Right renal pelvis (tissue), 4 donors: ENCODE measurements at places on chromosomes 7 and 10.

- no peak for DNase-seq
Observed at GRCh38 chr10:124476043-124476725, 14.6 kb downstream of the LHPP start.

DNA sequence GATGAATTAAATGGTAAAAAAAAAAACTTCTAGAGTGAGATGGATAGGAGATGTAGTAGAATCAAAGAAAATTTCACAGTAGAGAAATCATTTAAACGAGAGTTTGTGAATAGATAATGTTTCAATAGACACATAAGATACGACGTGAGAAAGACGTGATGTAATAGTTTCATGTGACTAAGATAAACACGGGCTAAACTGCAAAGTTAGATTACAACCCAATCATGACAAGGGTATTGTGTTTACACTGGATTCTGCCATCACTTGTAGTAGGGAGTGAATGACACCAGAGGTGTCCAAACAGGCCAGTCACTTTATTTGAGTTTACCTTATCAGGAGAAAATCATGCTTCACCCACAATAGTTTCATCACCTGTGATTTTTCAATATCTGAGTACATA is 21.6 kb downstream of the SEMA3D start:
- DNase-seq = no peak

DNA sequence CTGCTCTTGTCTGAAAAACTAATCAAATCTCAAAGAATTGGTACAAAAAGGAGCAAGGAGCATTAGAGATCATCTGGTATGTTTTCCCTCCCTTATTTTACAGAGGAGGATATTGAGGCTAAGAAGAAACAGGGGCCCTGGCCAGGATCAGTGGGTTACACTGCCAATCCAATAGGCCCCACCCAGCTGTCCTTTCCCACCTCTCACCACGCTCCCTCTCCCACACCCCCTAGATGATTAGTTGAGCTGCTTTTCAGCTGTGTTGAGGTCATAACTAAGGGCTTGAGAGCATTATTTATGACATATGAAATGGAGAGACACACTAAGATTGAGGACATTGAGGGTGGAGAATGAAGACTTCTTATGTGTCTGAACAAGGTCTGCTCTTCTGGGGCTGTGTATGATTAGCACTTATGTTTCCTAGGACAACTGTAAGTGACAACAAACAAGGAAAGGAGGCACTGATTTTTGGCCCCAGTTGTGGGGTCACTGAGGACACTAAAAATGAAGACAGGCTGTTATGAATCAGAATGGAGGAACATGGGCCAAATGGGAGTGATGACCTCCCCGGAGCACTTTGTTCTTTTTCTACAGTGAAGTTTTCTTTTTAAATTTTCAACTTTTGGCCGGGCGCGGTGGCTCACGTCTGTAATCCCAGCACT is 26.5 kb downstream of the VWA2 start:
- DNase-seq = no peak

- DNase-seq = no peak
Observed at GRCh38 chr7:14761510-14762296, 140.8 kb downstream of the DGKB start.

DNA sequence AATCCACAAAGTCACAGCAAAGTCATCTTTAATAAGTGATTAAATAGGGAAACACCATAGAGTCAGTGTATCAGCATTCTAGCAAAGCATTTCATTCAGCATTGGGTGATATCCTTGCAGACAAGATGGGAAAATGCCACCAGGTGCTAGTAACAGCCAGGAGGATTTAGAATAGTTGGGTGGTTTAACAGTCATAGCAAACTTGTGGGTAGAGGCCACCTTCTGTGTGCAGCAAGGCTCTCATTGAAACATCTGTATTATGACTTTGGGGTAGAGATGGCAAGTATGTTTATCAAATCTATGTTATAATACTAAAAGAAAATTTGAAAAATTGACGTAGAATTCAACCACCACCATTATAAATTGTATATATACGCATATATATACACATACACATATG is 26.4 kb upstream of the ADO start:
- DNase-seq = no peak

GRCh38 chr7:74657692-74658177 is at the start of gene GTF2I:
Gene GTF2I (plus strand): TSS chr7:74657718. CDS start chr7:74689129, 31,411 bp downstream.
- no peak for DNase-seq

GRCh38 chr10:20674926-20675325 is 222.2 kb downstream of the NEBL start:
- DNase-seq = no peak

DNA sequence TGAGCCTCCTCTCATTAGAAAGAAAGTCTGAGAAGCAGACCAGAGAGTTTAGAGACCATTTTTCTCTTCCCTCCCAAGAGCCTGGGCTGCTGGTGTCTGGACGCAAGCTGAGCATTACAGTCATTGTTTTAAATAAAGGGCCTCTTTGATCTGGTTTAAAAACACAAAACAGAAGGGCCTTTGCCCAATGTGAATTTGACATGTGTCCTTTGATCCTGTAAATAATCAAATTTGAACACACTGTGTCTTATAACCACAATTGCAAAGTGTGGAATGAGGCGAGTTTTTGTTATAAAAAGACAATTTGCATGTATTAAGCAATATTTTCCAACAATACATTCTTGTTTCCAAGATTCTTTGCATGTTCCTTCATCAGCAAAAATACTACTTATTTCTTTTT is 158.5 kb downstream of the C7orf25 start:
- no peak for DNase-seq

GRCh38 chr10:6064119-6064518 is 2.0 kb upstream of the IL2RA start:
- DNase-seq = no peak

- DNase-seq = peak; percentile 38
Observed at GRCh38 chr10:24951201-24952142, 934 bp downstream of the PRTFDC1 start.

GRCh38 chr7:111864291-111864976 is 302.1 kb upstream of the IMMP2L start:
- no peak for DNase-seq

GRCh38 chr10:61758433-61758832 is 95.7 kb downstream of the CABCOCO1 start:
- no peak for DNase-seq

DNA sequence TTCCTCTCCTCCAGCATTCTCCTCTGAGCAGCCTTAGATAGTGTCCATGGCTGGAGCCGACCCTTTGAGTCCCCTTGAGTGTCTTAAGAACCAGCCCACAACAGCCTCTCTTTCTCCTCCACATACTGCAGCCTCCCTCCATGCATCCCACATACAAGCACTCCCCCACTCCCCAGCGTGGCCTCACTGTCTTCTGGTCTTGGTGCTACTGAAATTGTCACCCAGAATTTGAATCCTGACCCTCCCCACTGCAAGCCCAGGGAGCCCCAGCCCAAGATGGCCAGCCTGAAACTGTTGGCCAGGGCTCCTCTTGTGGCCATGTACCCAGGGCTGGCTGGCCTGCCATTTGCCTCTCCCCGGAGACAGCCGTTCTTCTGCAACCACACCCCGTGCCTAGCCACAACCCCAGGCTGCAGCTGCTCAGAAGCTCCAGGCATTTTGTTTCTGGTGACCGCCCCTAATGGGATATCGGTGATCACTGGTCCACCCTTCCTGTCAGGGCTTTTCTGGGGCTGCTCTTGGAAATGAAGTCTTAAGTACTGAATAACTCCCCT is 18.8 kb upstream of the SH2D4B start:
- DNase-seq = no peak

DNA sequence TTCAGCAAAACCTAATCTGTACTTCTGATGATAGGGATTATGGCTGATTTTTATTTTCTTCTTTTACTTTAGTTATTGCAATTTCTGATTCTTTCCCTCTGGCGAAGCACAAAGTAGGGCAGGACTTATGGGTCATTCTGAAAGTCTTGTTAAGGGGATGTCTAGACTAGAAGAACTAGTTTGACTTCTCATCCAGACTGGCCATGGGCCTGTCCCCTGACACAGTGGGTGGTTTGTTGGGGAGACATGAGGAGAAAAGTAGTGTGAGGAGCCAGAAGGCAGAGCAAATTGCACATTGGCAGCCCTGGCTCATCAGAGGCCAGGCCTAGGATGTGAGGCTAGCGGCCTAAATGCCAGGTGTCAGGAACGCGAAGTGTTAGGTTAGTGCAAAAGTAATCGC is 152.8 kb downstream of the RTKN2 start:
- DNase-seq = no peak

DNA sequence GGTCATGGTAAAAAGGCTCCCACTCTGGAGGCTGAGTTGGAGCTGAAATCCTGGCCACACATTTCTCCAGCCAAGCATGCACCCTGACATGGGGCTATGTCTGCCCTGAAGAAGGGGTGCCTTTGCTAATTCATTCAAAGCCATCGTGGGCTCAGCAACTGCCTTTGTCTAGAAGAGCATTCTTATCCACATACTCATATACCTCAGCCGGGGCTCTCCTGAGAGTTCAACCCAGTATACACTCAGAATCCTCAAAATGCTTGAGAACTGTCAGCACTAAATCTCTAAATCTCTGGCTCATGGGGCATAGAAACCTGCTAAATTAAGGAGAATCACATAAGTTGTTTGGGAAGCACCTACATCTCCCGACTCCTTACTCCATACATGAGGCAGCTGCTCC is 89.3 kb downstream of the MRPL32 start:
- no peak for DNase-seq

DNA sequence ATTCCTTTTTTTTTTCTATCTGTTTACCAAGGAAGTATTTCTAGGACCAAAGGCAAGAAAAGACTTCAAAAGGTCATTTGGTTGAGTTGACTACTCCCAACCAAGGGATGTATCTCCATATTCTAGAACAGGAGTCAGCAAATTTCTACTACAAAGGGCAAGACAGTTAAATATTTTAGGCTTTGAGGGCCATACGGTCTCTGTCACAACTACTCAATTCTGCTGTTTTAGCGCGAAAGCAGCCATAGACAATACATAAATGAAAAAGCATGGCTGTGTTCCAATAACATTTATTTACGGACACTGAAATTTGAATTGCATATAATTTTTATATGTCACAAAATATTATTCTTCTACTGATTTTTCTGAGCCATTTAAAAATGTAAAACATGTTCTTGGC is 8.5 kb upstream of the ARID5B start:
- no peak for DNase-seq

DNA sequence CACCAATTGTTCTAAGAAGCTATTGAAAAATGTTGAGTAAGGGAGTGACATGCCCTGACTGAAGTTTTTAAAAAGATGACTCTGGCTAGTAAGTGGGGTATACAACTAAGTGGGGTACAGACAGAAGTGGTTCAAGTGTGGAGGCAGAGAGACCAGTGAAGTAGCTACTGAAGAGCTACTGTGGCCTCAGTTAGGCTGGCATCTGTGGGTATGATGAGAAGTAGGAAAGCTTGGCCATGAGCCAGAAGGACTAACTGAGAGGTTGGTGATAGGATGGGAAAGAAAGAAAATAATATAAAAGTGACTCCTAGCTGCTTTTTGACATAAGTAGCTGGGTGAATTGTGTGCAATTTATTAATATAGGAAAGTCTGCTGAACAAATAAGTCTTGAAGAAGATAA is 176.6 kb downstream of the SEMA3D start:
- DNase-seq = no peak

GRCh38 chr10:75547391-75548298 is 116.2 kb downstream of the LRMDA start:
- no peak for DNase-seq
